Body of pancreas (tissue), 4 donors: ENCODE measurements at places on chromosomes 11 and 22. TPM values are rescaled to one million over a fixed set of nuclear protein-coding genes. Genes with fewer than 3 reads are reported as not detected.

- no peak overlapping the region for H3K27ac ChIP-seq
- no peak overlapping the region for H3K4me3 ChIP-seq
- H3K4me1 ChIP-seq, result no peaks in the 10 kb centered on the region
- H3K27me3 ChIP-seq, result no peaks in the 10 kb centered on the region
- no peaks in the 10 kb centered on the region for H3K36me3 ChIP-seq
- DNase-seq, result peak; percentile 46
Measured at GRCh38 chr11:135075740-135076139, 663.7 kb upstream of the B3GAT1 start.

- no peaks in the 10 kb centered on the region for H3K4me1 ChIP-seq
- no peak for DNase-seq
- no peaks in the 10 kb centered on the region for H3K27me3 ChIP-seq
- no peaks in the 10 kb centered on the region for H3K36me3 ChIP-seq
- no peak overlapping the region for H3K27ac ChIP-seq
- H3K4me3 ChIP-seq, result no peak overlapping the region
Measured at GRCh38 chr11:16178273-16178672, 178.1 kb downstream of the SOX6 start.

DNA sequence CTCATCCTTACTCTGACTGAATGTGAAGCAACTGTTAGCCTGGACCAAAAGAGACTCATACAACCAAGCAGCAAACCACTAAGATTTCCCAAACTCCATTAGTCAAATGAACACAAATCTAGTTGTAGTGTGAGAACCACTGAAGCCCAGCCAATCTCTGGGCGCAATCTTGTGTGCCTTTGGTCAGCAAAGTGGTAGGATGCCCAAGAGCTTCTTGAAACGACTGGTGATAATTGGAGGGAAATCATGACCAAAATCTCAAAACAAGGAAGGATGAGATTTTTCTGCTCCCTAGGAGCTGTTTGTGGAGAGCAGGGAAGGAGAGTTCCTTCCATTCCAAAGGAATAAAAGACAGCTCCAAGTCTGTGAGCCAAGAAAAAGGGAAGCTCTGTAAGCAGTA lies 24.0 kb downstream of the F2 start:
- H3K4me1 ChIP-seq, result no peaks in the 10 kb centered on the region
- H3K27me3 ChIP-seq, result no peaks in the 10 kb centered on the region
- no peak overlapping the region for H3K4me3 ChIP-seq
- DNase-seq, result no peak

GRCh38 chr11:68839054-68839865 lies 2.5 kb downstream of the CPT1A start:
- H3K27ac ChIP-seq, result peak overlapping the region; percentile 97
- H3K27me3 ChIP-seq, result no peaks in the 10 kb centered on the region
- peak; percentile 98 for DNase-seq
- no peaks in the 10 kb centered on the region for H3K36me3 ChIP-seq
- no peak overlapping the region for H3K4me3 ChIP-seq

- DNase-seq, result no peak
- peaks cover 17% of the 10 kb centered on the region for H3K4me1 ChIP-seq
- no peaks in the 10 kb centered on the region for H3K27me3 ChIP-seq
Measured at GRCh38 chr22:24071686-24072085, 60.6 kb downstream of the CABIN1 start.

DNA sequence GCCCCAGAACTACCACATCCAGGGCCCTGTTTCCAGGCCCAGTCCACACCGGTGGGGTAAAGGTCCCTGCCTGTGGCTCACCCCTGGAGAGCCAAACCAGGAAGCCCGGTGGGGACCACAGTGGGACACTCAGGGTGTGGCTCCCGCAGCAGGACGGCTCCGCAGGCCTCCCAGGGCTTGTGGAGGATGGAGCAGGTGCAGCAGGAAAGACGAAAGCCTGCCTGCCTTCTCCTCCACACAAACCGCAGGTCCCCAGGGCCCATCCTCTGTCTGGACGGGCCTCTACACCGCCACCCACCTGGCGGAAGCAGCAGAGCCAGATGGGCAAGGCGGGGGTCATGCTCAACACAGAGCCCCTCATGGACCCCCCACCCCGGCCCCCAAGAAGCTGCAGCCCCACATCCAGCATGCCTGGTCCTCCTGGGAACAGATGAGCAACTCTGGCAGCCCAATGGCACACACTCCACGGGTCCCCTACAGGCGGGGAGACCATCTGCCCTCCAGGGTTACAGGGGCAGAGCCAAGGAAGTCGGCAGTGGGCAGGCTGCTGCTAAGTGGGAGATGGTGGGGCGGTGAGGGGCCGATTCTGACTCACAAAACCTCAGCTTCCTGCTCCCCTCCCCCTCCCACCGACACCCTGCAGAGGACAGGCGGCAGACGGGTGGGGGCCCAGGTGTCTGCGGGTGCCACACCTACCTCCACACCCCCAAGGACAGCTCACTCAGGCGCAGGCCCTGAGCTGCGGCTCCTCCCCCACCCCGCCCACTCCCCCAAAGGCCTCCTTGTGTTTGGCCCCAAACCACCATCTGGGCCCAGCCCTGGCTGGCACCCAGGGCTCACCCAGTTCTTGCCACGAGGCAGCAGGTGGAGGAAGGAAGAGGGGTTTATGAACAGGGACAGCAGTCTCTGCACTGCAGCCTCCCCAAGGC lies 5.2 kb downstream of the SBF1 start:
- H3K36me3 ChIP-seq, result peaks cover 18% of the 10 kb centered on the region
- peak; percentile 80 for DNase-seq
- peaks cover 50% of the 10 kb centered on the region for H3K4me1 ChIP-seq
- peak overlapping the region; percentile 46 for H3K27ac ChIP-seq

DNA sequence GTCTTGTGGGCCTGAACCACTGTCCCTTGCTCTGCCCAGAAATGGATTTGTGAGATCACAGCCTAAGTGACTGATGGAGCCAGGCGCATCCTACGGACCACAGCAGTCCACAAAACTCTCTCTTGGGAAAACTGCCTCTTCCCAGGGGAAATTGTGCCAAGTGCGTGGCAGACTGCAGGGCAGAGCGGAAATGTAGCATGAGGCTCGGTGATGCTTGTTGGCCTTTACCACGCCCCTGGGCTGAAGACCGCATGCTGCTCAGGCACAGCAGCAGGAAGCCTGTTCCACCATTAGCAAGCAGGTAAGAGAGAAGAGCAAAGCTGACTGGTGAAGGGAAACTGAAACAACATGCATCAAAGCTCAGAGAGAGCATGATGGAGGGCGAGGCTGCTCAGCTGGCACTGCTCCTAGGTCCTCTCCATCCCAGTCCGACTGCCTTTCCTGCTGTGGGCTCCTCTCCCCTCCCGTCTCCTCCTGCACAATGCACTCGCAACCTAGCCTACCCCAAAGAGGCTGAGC lies 26.5 kb upstream of the SCARF2 start:
- H3K27ac ChIP-seq, result no peak overlapping the region
- peaks cover 12% of the 10 kb centered on the region for H3K4me1 ChIP-seq
- H3K27me3 ChIP-seq, result no peaks in the 10 kb centered on the region
- H3K4me3 ChIP-seq, result no peak overlapping the region

DNA sequence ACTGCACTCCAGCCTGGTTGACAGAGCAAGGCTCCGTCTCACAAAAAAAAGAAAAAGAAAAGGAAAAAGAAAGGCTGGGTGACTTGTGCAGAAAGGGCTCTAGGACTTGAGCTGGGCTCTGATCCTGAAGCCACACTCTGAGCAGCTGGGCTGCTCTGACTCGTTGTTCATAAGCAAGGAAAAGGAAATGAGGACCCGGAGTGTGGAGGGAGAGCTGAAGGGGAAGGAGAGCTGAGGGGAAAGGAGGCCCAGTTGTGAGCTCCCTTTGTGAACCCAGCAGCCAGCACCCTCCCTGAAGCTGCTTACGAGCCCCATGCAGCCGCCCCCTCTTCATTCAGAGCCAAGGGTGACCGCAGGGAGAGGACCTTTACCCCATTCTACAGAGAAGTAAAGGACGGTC lies 12.3 kb upstream of the SH3BP1 start:
- H3K27ac ChIP-seq, result no peak overlapping the region
- no peak for DNase-seq
- no peaks in the 10 kb centered on the region for H3K4me1 ChIP-seq
- H3K27me3 ChIP-seq, result no peaks in the 10 kb centered on the region
- H3K36me3 ChIP-seq, result peaks cover 14% of the 10 kb centered on the region

- no peak overlapping the region for H3K27ac ChIP-seq
- no peak overlapping the region for H3K4me3 ChIP-seq
- no peaks in the 10 kb centered on the region for H3K4me1 ChIP-seq
- no peak for DNase-seq
- H3K36me3 ChIP-seq, result no peaks in the 10 kb centered on the region
Measured at GRCh38 chr11:36065436-36065835, 121.6 kb downstream of the LDLRAD3 start.

GRCh38 chr11:73753938-73754337 lies 6.9 kb downstream of the RAB6A start:
- H3K27me3 ChIP-seq, result no peaks in the 10 kb centered on the region
- H3K4me3 ChIP-seq, result no peak overlapping the region
- no peak overlapping the region for H3K27ac ChIP-seq
- DNase-seq, result no peak

DNA sequence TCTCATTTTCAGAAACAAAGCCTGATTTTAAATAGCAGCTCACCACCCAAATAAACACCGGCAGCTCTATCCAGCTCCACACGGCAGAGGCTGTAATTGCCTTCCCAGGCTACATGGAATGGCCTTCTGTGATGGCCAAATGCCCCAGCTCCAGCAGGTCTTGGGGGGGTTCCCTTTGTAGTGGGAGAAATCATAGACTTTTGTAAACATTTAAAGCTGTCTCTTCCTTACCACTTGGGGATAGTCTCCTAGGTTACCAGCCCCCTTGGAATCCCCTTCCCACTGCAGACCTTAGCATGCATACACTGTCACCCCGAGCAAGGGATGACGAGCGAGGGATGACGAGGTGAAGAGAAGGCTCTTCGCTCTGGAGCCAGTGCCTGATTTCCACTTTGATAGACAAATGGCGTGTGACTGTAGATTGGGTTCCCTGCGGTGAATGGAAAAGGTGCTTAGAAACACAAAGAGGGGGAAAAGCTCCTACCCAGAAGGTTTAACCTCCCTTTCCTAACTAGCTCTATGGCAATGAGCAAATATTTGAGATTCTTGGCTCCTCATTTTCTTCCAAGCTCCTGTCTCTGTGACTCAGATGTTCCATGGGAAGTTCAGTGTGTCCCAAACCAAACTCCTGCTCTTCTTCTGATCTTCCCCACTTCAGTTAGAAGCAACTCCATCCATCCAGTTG lies 108.0 kb upstream of the CADM1 start:
- H3K36me3 ChIP-seq, result no peaks in the 10 kb centered on the region
- no peak overlapping the region for H3K4me3 ChIP-seq
- H3K4me1 ChIP-seq, result peaks cover 5% of the 10 kb centered on the region

GRCh38 chr11:114615448-114616361 lies 20.1 kb upstream of the NXPE4 start:
- no peaks in the 10 kb centered on the region for H3K4me1 ChIP-seq
- H3K27ac ChIP-seq, result no peak overlapping the region
- no peaks in the 10 kb centered on the region for H3K27me3 ChIP-seq
- no peak overlapping the region for H3K4me3 ChIP-seq
- H3K36me3 ChIP-seq, result no peaks in the 10 kb centered on the region
- no peak for DNase-seq

GRCh38 chr11:104841973-104842525 lies 56.2 kb downstream of the CASP12 start:
- no peak overlapping the region for H3K27ac ChIP-seq
- H3K27me3 ChIP-seq, result no peaks in the 10 kb centered on the region
- H3K36me3 ChIP-seq, result no peaks in the 10 kb centered on the region
- H3K4me3 ChIP-seq, result no peak overlapping the region

GRCh38 chr22:20852503-20852902 lies 6.1 kb downstream of the PI4KA start:
- peaks cover 6% of the 10 kb centered on the region for H3K4me1 ChIP-seq
- no peak for DNase-seq
- no peaks in the 10 kb centered on the region for H3K36me3 ChIP-seq
- H3K4me3 ChIP-seq, result no peak overlapping the region
- H3K27me3 ChIP-seq, result no peaks in the 10 kb centered on the region

DNA sequence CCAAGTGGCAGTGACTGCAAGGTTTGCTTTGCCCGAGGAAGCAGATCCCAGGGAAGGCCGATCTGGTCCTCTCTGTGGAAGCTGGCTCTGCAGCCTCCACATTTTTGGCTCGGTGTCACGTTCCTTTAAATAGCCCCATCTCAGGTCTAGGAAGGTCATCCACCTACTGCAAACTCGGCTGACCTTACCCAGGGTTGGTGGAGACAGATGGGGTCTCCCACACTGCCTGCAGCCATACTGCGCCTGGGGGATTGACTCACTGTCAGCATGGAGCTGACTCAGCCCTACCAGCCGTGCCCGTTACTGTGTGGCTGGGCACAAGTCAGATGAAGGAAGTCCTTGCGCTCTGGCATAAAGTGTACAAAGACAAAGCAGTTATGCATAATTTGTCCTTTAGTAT lies 16.9 kb downstream of the CDPF1 start:
- peaks cover 9% of the 10 kb centered on the region for H3K4me1 ChIP-seq
- no peaks in the 10 kb centered on the region for H3K36me3 ChIP-seq
- H3K4me3 ChIP-seq, result no peak overlapping the region
- H3K27ac ChIP-seq, result peak overlapping the region; percentile 60

DNA sequence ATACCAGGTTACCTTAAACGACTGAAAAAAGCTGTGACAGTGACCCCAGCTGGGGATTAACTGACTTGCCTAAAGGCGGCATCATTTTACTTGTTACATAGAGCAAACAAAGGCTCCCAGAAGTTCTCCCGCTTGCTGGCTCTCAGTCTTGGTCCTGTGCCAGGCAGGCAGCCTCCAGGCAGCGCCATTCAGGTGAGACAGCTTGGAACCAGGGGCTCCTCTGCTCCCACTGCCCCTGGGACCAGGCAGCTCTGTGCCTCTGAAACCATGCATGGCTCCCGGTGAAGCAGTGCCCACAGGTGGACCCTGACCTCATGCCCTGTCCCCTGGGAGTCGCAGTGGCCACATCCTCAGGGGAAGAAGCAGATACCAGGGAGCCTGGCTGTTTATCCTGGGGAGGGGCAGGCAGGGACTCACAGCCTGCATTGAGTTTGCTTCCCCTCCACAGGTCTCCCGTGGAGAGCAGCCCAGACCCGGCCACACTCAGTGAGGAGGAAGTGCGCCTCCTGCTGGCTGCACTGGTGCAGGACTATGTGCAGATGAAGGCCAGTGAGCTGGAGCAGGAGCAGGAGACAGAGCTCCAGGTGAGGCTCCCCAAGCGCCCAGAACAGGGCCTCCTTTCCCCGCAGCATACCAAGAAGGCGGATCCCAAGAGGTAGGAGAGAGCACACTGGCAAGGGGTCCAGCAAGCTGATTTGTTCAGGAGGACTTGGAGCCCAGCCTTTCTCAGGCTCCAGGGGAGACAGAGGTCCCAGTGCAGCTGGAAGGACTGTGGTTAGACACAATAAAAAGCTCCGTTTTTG lies 15.6 kb upstream of the CYP2R1 start:
- H3K36me3 ChIP-seq, result no peaks in the 10 kb centered on the region
- no peak overlapping the region for H3K4me3 ChIP-seq
- H3K4me1 ChIP-seq, result peaks cover 38% of the 10 kb centered on the region
- peak; percentile 89 for DNase-seq
- H3K27me3 ChIP-seq, result no peaks in the 10 kb centered on the region
- no peak overlapping the region for H3K27ac ChIP-seq

DNA sequence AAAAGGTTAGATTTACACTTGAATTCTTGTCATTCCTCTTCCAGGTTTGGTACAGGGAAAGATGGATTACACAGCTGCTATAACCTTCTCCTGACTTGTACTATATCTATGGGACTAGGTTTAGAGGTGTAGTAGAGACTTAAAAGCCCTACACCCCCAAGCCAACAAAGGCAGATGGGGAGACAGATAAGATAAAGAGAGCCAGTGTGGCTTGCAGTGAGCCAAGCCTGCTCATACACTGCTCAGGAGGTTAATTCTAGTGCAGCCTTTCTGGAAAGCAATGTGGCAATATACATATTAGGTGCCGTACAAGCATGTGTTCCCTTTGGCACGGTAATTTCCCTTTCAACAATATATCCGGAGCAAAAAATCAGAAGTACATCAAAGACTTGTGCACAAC lies 10.8 kb downstream of the SIK3 start:
- no peaks in the 10 kb centered on the region for H3K27me3 ChIP-seq
- no peaks in the 10 kb centered on the region for H3K36me3 ChIP-seq
- no peak overlapping the region for H3K4me3 ChIP-seq
- DNase-seq, result no peak

The CADM1 gene
- total RNA-seq, result 12.5 TPM
